ENCODE measurements at places on chromosomes 7 and 10.

DNA sequence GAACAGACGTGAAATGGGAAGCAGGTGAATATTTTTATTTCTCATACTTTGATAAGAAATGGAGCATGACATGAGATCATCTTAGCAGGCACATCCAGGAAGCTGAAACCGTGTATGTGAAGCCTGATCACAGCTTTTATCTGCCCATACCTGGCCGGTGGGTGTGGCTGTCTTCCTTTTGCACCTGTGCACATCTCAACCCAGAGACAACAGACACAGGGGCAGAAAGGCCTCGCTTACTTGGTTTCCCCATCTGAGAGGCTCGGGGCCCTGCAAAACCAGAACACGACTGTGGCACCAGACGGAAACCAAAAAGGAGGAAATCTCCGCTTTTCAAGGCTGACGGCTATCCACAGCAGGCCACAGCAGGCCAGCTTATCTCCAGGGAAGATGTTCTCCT lies 116.4 kb downstream of the TCERG1L start:
- no peak for DNase-seq

DNA sequence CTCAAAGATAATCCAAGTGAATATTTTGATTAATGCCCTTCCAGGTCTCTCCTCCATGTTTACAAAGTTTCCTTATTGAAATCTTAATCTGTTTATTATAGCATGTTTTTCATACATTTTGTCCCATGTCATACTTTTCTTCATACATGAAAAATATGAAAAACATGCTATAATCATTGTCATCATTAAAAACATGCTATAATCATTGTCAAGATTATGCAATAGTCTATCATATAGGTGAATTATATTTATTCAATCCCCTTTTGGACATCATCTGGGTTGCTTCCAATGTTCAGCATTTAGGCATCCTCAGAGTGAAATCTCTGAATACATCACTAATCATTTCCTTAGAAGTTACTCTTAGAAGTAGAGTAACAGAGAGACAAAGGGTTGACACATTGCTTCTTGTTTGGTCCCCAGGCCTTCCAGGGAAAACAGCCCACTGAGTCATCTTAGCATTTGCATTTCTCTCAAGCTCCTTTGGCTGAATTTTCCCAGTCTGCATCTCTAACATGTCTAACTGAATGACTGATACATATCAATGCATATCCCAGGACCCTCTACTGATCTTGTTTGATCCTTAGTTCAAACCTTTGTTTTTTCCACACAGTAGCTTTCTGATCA lies 87.0 kb downstream of the SGMS1 start:
- DNase-seq = no peak

DNA sequence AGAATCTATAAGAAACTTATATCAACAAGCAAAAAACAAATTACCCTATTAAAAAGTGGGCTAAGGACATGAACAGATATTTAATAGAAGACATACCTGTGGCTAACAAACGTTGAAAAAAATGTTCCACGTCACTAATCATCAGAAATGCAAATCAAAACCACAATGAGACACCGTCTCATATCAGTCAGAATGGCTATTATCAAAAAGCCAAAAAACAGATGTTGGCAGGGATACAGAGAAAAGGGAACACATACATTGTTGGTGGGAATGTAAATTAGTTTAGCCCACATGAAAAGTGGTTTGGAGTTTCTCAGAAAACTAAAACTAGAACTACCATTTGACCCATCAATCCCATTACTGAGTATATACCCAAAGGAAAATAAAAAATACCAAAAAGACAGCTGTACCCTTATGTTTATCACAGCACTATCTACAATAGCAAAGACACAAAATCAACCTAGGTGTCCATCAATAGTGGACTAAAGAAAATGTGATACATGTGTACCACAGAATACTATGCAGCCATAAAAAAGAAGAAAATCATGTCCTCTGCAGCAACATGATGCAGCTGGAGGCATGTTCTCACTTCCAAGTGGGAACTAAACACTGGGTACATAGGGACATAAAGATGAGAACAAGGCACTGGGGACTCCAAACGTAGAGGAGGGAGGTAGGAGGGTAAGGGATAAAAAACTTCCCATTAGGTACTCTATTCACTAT lies 83.8 kb upstream of the TMEM168 start:
- no peak for DNase-seq

DNA sequence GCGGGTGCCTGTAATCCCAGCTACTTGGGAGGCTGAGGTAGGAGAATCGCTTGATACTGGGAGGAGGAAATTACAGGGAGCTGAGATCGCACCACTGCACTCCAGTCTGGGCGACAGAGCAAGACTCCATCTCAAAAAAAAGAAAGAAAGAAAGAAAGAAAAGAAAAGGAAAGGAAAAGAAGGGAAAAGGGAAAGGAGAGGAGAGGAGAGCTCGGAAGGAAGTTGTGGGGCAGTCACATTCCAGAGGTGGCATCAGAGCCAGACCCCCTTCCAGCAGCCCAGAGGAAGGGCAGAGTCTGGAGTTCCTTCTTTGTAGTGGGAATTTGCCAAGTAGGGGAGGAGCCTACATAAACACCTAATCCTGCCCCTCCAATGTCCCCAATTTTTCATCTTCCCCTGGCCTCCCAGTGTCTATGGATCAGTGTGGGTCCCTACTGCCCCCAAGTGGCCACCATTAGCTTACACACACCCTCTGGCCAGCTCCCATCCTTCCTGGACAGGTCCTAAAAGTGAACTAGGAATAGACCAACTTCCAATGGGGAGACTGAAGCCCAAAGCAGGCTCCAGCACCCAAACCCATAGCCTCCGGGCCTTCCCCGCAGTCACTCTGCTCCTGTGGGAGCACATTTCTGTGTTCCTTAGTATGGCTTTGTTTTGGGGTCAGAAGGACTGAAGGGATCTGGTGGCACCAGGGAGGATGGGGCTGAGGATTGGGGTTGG lies 39.6 kb upstream of the HSPB1 start:
- DNase-seq = peak; percentile 22

DNA sequence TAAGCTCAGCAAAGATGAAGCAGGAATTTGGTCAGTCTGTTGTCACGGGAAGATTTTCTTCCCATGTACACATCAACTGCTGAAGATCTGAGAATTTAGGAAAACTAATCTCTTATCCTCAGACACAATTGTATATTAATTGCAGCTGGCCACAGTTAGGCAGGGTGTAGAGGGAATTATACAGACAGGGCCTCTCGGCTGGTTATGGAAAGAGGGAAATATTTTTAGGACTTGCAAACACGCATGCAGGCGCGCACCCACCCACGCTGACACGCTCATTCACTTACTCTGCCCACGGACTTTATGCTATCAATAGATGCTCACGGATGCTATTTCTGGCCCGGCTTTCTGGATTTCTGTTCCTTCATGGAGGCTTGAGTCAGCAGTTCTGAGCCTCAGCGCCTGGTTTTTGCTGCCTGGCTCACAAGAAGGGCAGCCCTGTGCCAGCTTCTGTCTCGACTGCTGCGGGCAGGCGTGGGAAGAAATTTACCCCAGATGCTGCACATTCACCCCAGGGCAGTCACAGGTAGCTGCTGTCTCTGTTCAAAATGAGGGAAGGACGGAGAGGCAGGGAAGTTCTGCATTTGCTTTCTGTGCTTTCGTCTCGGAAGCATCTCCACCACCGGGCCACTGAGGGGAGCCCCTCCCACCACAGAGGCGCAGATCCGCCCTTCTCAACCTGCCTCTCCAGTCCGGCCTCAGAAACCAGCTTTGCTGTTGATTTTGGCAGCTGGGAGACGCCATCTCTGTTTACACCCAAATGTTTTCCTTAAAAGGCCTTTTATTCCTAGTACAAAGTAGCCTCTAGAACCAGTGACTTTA lies 116.3 kb upstream of the BTBD16 start:
- no peak for DNase-seq

GRCh38 chr7:101165075-101165957 lies at the start of gene VGF:
Gene VGF (minus strand): TSS chr7:101165569. CDS start chr7:101164843, 726 bp downstream.
- DNase-seq = peak; percentile 98

- DNase-seq = no peak
Measured at GRCh38 chr7:117711556-117711955, 161.7 kb downstream of the CTTNBP2 start.

- no peak for DNase-seq
Measured at GRCh38 chr10:15069230-15069629, 19.3 kb downstream of the ACBD7 start.

DNA sequence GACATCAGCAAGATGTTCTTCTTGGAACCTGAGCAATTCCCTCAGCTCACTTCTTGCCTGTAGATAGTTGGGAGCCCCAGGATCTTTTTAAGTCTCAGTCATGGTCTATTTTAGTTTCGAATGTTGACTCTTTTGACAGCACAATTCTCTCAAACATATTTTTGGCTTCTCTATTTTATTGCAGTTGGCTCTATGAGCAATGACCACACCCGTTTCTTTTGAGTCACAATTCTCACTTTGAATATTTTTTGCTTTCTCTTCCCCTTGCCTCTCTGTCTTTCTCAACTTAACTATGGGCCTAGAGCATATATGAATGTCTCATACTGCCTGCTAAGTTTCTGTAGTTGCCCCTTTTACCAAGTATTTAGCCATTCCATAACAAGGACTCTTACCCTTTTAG lies 222.8 kb downstream of the PTN start:
- no peak for DNase-seq

DNA sequence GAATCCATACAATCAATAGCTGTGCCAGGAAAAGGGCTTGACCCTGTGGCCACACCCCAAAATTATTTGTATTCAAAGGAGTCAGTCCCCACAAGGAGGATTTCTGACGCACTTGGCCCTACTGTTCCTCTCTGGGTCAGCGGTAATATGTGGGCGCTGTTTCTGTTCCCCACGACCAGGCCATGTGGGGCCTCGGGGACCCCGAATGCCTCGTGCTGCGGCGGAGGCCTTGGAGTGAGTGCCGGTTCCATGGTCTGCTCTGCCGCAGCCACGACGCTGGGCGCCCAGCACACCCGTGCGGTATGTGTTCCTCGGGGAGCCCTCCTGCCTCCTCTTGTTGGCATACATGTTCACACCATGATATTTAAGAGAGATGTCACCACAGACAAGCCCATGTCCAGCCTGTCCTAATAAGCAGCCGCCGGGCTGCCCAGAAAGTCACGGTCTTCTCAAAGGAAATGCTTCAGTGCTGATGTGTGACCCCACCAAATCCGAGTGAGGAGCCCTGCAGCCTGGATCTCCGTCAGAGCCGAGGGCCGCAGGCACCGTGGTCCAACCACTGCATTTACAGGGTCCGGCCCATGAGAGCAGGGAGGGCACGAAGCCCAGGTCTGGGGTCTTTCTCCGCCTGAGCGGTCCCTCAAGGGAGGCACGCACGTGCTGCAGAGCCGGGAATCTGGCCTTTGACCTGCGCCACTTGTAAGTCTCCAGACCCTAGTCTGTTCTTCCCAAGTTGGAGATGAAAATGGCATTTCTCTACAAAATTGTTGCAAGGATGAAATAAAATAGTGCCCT lies 36.0 kb downstream of the EN2 start:
- DNase-seq = no peak

- DNase-seq = no peak
Measured at GRCh38 chr10:78912361-78913218, 156.2 kb upstream of the ZMIZ1 start.

- peak; percentile 36 for DNase-seq
Measured at GRCh38 chr10:79052291-79053080, 16.3 kb upstream of the ZMIZ1 start.

GRCh38 chr10:108005627-108006026 lies 841.1 kb upstream of the SORCS1 start:
- DNase-seq = no peak

DNA sequence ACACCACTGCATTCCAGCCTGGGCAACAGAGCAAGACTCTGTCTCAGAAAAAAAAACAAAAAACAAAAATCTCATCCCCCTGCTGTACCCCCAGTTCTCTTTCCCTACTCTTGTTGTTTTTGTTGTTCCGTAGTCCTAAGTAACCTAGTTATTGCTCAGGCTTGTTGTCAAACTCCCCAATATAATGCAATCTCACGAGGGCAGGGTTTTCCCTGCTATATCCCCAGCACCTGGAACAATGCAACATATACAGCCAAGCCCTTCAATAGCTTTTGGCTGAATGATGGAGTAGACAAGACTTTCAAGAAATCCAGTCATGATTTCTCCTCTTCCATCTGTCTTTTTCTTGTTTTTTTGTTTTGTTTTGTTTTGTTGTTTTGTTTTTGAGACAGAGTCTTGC lies 10.2 kb downstream of the ACSL5 start:
- DNase-seq = no peak

DNA sequence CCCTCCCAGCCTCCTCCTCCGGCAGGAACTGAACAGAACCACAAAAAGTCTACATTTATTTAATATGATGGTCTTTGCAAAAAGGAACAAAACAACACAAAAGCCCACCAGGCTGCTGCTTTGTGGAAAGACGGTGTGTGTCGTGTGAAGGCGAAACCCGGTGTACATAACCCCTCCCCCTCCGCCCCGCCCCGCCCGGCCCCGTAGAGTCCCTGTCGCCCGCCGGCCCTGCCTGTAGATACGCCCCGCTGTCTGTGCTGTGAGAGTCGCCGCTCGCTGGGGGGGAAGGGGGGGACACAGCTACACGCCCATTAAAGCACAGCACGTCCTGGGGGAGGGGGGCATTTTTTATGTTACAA lies 83.3 kb downstream of the PAX2 start:
- peak; percentile 1 for DNase-seq

DNA sequence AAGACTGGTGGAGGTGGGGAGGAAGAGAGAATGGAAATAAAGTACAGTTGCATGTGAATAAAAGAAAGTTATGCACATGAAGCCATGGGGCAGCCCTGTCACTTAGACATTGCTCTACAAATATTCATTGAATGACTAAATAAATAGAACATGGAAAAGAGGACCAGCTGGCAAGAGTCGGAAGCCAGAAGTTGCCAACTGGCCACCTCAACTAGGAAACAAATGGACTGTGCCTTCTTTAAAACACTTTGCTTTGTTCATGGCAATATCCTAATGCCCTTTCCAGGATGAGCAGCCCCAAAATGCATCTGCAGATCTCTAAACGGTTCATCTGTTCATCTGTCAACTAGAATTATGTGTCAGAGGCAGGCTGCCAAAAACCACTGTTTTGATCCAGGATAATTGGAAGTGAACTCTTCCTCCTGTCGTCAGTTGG lies 157.3 kb downstream of the NOC3L start:
- no peak for DNase-seq

GRCh38 chr10:99782447-99783286 lies at the start of gene ABCC2:
Gene ABCC2 (plus strand): TSS chr10:99782640. CDS start chr10:99782845, 205 bp downstream.
- no peak for DNase-seq

DNA sequence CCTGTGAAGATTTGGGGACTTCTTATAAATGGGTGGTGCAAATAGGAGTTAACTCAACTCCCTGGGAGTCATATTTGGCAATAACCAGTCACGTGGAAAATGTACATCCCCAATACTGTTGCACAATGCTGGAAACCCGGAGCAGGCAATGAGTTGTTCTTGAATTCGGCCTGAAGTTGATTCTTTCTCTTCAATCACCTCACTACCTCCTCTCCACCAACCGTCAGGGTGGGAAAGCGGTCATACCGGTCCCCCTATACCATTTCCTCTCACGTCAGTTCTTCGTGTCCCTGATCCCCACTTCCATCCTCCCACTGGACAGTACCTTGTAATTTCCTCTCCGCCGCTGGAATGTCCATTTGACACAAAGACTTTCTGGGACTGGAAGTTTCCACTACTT lies 2.8 kb downstream of the GIMAP5 start:
- DNase-seq = no peak

GRCh38 chr10:15141136-15142054 lies 27.1 kb downstream of the NMT2 start:
- no peak for DNase-seq

Data from NCI-H1417 (cell line).